Transverse colon (tissue), 4 donors: ENCODE measurements at places on chromosomes 4 and X. TPM values are rescaled to one million over a fixed set of nuclear protein-coding genes. Genes with fewer than 3 reads are reported as not detected.

GSX2 gene
- total RNA-seq, result not detected

GPR34 gene
- 5.1 TPM for total RNA-seq

DNA sequence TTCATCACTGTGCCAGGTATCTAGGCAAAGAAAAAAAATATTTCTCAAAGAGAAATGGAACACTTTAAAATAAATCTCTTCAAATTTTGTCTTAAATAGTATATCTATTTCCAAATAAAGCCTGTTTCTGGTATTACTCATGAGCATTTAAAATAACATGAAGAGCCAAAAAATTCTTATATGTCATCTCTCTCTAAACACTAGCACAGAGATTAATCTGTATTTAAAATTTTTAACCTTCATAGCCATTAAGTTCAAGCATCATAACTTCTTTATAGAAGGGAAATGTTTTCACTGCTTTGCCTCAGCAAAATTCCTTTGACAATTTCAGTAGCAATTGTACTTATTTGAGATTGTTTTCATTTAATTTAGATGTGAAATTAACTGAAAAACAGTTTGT is 5.1 kb upstream of the CORIN start:
- DNase-seq, result no peak

VEGFD gene
- 3.0 TPM for total RNA-seq

DNA sequence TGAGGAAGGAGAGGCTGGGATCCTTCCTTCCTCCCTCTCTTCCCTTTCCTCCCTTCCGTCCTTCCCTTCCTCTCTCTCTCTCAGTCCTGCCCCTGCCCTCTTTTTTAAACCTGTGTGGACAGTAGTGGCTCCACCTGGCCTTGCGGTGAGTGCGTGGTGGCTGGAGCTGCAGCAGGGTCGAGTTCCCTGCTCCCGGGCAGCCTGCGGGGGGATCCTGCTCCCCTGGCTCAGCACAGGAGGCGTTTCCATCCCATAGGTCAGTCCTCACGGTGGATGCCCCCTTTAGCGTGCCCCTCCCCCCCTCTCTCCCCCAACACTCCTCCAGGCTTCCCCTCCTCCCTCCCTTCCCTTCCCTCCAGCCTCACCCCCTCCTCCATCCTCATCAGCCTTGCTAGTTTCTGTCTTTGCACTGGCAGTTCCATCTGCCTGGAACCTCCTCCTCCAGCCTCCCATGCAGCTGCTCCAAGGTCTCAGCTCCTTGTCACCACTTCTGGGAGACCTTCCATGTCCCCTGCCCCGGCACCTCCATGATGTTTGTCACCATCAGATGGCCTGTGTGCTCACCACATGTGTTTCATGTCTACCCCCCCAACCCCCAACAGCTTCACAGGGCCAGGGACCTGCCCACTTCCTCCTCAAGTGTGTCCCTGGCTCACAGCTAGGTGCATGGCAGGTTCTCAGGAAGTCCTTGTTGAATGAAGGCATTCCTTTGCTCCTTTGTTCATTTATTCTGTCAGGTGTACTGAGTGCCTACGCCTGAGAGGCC is 68.4 kb downstream of the PSAPL1 start:
- DNase-seq, result no peak

DNA sequence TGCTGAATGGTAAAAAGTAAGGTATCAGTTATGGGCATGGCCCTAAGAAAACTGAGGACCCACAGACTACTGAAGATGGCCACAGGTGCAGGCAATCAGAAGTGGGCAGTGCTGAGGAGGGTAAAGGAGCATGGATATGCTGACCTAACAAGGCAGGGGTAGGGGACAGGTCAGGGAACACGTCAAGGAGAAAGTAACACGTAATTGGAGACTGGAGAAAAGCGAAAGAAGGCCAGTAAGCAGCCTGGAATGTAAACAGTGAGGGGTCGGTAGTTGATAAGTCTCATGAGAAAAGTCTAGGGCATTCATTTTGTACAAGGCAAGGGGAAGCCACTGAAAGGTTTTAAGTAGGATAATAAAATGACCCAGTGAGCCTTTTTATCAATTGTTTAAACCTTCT is 153.3 kb downstream of the PRDM5 start:
- DNase-seq, result no peak

- no peak for DNase-seq
Observed at GRCh38 chr4:153538487-153539357, 72.6 kb downstream of the TMEM131L start.

DNA sequence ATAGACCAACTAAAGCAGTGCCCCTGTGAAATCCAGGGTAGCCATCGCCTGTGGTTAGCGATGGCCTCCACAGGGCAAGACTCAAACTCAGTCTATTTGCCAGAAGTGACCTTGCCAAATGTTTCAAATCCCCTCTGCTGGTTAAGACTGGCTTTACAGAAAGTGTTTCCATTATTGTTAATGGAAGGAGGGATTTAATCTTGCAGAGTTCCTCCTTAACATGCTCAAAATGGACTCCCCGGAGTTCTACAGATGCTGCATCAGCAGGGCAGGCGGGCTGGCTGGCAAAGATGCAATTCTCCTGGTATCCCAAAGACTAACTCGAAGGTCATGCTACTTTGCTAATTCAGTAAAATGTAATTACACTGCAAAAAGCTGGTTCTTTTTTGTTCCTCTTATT is 313.0 kb upstream of the SLC7A11 start:
- DNase-seq, result no peak
